A549 treated with CpdA at 1 μM for 4 hours (cell line): ENCODE measurements at places on chromosomes 1 and 21. TPM values are rescaled to one million over a fixed set of nuclear protein-coding genes. Genes with fewer than 3 reads are reported as not detected.

FABP3 gene
- total RNA-seq = not detected in 5 replicates

ATAD3C gene
- total RNA-seq = not detected in 5 replicates

IL20 gene
- not detected in 5 replicates for total RNA-seq

ASCL5 gene
- total RNA-seq = 0.08 to 0.27 TPM (median 0.09 TPM) in 4 of 5 replicates, not detected in the other

SERPINC1 gene
- 0.13 to 0.15 TPM (median 0.14 TPM) in 3 of 5 replicates, not detected in the others for total RNA-seq

S100A9 gene
- 0.59 to 1.1 TPM (median 0.65 TPM) in 3 of 5 replicates, not detected in the others for total RNA-seq

OLIG2 gene
- not detected in 5 replicates for total RNA-seq

TSPAN2 gene
- total RNA-seq = 0.63 to 1.3 TPM (median 1.2 TPM) in 5 replicates
